ENCODE measurements at places on chromosomes 4 and X. TPM values are rescaled to one million over a fixed set of nuclear protein-coding genes. Genes with fewer than 3 reads are reported as not detected.

C1QTNF7 gene
- total RNA-seq, result not detected

- DNase-seq, result no peak
Observed at GRCh38 chr4:79492148-79492547, 84.1 kb upstream of the GK2 start.

- DNase-seq, result no peak
Observed at GRCh38 chr4:42315231-42315630, 82.1 kb upstream of the SHISA3 start.

RAI2 gene
- 0.13 TPM for total RNA-seq

GRCh38 chrX:46580613-46581012 lies 7.0 kb downstream of the CHST7 start:
- DNase-seq, result no peak

GRCh38 chrX:43676971-43677572 lies 21.0 kb downstream of the MAOA start:
- no peak for DNase-seq

DNA sequence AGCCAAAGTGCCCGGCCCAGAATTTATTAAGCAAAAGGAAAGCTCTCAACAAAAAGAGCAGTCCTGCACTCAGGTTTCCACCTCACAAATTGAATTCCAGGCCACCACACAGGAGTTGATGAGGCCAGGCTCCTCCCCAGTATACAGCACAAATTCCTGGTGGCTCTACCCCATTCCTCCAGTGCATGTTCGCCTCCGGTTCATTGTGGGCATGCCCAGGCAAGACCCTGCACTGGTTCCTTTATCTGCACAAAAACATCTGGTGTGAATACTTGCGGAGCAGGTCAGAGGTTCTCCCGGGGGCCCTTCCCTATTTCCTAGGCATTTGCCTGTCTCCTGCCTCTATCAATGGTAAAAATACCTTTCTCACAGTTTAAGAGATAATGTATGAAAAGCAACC lies 195.2 kb upstream of the ANXA10 start:
- DNase-seq, result no peak

RHOXF2B gene
- 0.10 TPM for total RNA-seq

RPL36A gene
- 308 TPM for total RNA-seq
